Upper lobe of left lung (tissue), 6 donors: ENCODE measurements at places on chromosomes 1 and 21. TPM values are rescaled to one million over a fixed set of nuclear protein-coding genes. Genes with fewer than 3 reads are reported as not detected.
A peak's percentile ranks its signal among the peaks of the same experiment; 100 is the strongest.

DNA sequence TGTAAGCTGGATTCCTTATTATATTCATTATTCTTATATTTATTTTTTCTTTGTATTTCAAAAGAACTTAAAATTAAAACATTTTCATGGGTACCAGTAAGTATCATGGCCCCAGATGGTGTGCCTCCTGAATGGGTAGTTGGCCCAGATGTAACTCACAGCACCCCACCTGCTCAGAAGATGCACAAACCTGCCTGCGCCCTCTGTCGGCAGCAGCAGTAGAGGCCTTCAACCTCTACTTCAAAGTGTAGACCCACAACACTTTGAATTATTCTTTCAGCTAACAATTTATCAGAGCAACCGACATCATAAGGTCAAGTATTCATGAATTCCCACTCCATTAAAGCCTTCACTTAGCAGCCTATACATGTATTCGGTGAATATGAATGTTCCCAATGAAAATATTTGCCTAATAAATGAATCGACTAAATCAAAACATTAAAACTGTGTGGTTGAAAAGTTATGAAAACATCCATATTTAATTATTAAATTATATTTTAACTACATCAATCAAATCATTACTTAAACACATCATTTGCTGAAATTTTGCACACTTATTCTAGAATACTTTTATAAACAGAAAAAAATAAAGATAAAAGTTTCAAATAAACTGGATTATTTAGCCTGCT lies 25.4 kb downstream of the PIGM start:
- H3K4me1 ChIP-seq, result no peaks in the 10 kb centered on the region
- H3K36me3 ChIP-seq, result no peaks in the 10 kb centered on the region
- H3K27ac ChIP-seq, result no peak overlapping the region
- DNase-seq, result peak; percentile 81
- no peaks in the 10 kb centered on the region for H3K27me3 ChIP-seq

GRCh38 chr1:31860581-31860980 lies 44.8 kb upstream of the SPOCD1 start:
- H3K27ac ChIP-seq, result no peak overlapping the region
- DNase-seq, result no peak
- H3K4me3 ChIP-seq, result no peak overlapping the region
- H3K36me3 ChIP-seq, result no peaks in the 10 kb centered on the region

GRCh38 chr1:41830726-41831125 lies 88.0 kb downstream of the HIVEP3 start:
- no peak for DNase-seq
- no peaks in the 10 kb centered on the region for H3K36me3 ChIP-seq
- no peak overlapping the region for H3K27ac ChIP-seq
- H3K4me1 ChIP-seq, result no peaks in the 10 kb centered on the region
- H3K4me3 ChIP-seq, result no peak overlapping the region

Gene LMX1A
- not detected for total RNA-seq

Gene SLAMF7
- 17.2 TPM for total RNA-seq

DNA sequence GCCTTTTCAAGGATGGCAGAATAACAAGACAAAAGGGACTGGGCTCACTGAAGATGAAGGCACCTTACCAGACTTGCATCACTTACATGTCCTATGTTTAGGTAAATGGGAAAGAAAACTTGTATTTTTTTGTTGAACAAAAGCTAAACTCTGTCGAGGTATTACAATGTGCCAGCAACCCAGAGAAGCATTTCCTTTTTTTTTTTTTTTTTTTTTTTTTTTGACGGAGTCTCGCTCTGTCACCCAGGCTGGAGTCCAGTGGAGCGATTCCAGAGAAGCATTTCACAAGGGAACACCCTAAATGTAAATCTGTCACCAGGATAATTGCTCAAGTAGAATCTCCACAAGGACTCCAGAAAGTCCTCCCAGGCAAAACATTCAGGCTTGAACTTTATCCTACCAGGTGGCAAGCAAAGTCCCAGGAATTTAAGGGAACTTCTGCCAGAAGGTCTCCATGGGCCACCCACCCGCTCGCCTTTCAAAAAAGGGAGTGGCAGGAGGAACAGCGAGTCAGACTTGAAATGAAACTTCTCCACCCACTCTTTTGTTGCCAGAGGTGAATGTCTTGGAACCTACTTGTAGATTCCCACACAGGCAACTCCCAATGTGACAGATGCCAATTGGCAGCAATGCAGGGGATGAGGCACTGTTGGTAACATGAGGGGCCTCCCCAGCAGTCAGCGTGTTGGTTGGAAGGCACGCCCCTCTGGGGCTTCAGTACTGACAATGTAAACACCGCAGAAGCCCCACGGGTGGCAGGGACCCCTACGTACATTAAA lies 125.0 kb downstream of the TIAM1 start:
- no peaks in the 10 kb centered on the region for H3K27me3 ChIP-seq
- no peak overlapping the region for H3K4me3 ChIP-seq
- no peaks in the 10 kb centered on the region for H3K36me3 ChIP-seq
- H3K27ac ChIP-seq, result no peak overlapping the region
- DNase-seq, result no peak
